Smooth muscle cell of bladder (primary cell): ENCODE measurements at places on chromosomes 7 and 10. TPM values are rescaled to one million over a fixed set of nuclear protein-coding genes. Genes with fewer than 3 reads are reported as not detected.

Gene MMRN2
- total RNA-seq = 1.7 and 1.8 TPM in 2 replicates

Gene ATOH7
- total RNA-seq = 0.09 TPM in 1 of 2 replicates, not detected in the other

Gene CTNNA3
- 0.09 TPM in 1 of 2 replicates, not detected in the other for total RNA-seq

Gene CADPS2
- total RNA-seq = 16.4 and 32.4 TPM in 2 replicates

Gene TSPAN15
- total RNA-seq = 0.85 and 1.6 TPM in 2 replicates

Gene FGFR2
- total RNA-seq = 0.09 and 0.71 TPM in 2 replicates

Gene RELN
- total RNA-seq = 0.43 and 0.74 TPM in 2 replicates

Gene ZNF853
- total RNA-seq = 0.57 and 1.8 TPM in 2 replicates

Gene ZPBP
- not detected in 2 replicates for total RNA-seq

Gene TMEM139
- not detected in 2 replicates for total RNA-seq

Gene TFPI2
- total RNA-seq = 178 and 259 TPM in 2 replicates

Gene CYP3A5
- total RNA-seq = 0.28 and 0.37 TPM in 2 replicates

Gene GLCCI1
- 6.4 and 9.0 TPM in 2 replicates for total RNA-seq

Gene ADGRA1
- not detected in 2 replicates for total RNA-seq

Gene PILRA
- total RNA-seq = 0.18 and 0.28 TPM in 2 replicates

Gene HECTD2
- 5.3 and 5.5 TPM in 2 replicates for total RNA-seq

Gene CH25H
- total RNA-seq = 0.55 and 0.57 TPM in 2 replicates
